ENCODE measurements at places on chromosomes 12 and 14.

DNA sequence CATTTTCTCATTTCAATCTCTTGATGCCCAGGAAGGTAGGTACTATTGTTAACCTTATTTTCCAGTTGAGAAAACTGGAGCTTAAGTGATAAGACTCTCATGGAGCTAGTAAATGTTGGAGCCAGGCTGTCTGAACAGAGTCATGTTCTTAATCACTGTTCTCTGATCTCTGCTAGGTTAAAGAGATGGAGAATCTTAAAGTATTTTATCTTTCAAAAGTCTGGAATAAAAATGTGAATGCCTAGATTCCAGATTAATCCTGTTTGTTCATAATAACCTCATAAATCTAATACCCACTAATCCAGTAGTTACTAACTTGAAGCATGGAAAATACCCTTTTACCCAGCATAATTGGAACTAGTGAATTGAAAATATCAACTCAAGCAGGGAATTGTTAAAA is 341.0 kb upstream of the RGS6 start:
- no peak for DNase-seq

GRCh38 chr14:96783043-96783914 is 13.9 kb upstream of the VRK1 start:
- DNase-seq, result no peak

DNA sequence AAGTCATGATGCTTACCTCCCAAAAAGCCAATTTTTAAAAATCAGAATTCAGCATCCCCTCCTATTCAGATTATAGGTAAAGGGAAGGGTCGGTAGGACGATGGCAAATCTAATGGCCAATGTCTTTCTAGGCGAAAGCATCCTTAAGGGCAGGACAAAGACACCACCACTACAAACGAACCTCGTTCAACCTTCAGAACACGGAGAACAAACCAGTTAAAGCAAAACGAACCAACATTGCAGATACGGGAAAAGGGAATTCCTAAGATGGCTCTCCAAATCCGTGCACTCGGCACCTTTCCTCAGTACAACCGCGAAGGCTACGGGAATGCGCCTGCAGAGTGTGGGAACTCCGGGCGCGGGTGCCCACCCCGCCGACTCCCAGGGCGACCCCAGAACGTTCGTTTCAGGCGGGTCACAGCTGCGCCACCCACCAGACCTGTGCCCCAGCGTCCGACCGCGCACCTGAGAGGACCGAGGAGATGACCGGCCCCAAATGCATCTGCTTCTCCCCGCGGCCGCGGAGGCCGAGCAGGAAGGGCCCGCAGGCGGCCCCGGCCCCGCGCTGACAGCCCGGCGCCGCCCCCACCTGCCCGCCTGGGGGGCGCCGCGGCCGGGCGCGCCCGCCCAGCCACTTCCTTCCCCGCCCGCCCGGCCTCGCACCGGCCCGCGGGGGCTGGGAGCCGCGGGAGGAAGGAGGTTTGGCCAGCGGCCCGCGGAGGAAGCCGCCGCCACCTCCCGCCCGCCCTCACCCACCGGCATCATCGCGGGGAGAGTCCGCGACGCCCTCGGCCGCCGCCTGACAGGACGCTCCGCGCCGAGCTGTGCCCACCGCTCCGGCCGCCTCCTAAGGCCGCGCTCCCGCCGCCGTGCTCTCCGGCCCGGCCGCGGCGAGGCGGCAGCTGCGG is 578 bp downstream of the PPP1R13B start:
- no peak for DNase-seq

DNA sequence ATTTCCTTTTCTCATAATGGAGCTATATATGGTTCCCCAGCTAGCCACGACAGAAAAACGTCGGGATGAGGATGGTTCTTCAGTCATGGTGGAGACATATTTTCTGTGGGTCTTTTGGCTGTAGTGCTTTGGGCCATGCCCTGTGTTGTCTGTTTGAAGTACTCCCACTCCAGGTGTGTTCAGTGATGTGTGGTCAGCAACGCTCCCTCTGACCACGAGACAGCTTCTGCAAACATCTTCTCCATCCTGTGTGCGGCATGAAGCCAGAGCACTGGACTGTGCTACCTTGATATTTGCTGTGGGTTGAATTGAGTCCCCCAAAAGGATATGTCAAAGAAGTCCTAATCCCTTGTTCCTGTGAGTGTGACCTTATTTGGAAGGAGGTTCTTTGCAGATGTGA is 931.2 kb downstream of the NRXN3 start:
- DNase-seq, result no peak

DNA sequence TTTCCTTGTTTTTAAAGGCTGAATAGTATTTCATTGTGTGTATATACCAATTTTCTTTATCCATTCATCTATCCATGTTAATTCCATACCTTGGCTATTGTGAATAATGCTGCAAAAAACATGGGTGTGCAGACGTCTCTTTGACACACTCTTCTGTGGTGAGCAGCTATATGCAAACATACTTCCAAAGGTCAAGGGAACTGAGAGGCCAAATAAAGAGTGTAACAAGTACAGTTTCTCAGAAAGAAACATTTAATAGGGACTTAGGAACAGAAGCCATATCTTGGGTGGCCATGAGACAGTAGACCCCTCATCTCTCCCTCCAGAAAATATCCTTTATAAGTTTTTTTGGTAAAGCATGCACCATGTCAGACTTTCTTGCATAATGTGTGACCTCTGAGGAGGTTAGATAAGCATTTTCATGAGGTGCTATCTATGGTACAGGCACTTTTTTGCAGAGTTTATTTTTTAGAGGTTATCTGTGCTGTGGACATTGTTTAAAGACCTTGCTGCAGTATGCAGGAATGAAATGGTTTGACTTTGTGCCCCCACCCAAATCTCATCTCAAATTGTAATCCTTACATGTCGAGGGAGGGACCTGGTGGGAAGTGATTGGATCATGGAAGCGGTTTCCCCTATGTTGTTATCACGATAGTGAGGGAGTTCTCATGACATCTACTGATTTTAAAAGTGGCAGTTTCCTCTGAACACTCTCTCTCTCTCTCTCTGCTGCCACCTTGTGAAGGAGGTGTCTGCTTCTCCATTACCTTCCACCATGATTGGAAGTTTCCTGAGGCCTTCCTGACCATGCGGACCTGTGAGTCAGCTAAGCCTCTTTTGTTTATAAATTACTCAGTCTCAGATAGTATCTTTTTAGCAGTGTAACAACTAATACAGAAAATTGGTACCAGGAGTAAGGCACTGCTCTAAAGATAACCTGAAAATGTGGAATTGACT is 1202.3 kb downstream of the GALC start:
- DNase-seq, result no peak

GRCh38 chr14:99552021-99552553 is 51.9 kb downstream of the CCDC85C start:
- no peak for DNase-seq

GRCh38 chr12:24991209-24992049 is 42.5 kb upstream of the BCAT1 start:
- DNase-seq, result no peak

DNA sequence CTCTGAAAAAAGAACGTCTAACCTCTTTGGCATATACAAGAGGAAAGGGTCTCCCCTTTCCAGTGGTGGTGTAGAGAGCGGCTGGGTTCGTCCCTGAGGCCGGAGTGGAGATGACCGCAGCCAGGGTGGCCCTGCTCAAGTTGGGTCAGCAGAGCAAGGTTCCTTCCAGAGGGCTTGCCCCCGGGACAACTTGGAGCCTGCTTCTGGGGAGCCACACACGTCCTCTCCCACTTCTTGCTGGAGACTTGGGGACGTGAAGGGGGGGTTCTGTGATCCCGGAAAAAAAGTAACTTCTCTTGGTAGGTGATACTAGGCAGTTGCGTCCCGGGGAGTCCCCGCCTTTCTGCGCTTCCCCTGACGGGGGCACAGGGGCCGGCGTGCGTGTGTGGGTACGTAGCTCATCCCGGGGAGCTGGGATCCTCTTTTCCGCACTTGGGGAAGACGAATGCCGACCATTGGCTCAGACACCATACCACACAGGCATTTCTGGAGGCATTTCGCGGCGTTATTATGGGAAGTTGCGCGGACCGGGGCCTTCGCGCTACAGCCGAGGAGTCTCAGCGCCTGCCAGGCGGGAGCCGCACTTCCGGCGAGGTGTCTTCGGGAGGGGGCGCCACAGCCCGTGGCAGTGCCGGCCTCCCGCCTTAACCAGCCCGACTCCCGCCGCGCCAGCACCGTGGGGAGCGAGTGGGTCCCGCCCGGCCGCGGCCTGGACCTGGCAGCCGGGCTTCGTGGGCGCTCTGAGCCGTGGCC is 14.8 kb upstream of the PAX9 start:
- no peak for DNase-seq

GRCh38 chr12:57058454-57058853 is 8.5 kb upstream of the MYO1A start:
- DNase-seq, result no peak

GRCh38 chr14:52277552-52277951 is 10.1 kb downstream of the PTGDR start:
- no peak for DNase-seq

DNA sequence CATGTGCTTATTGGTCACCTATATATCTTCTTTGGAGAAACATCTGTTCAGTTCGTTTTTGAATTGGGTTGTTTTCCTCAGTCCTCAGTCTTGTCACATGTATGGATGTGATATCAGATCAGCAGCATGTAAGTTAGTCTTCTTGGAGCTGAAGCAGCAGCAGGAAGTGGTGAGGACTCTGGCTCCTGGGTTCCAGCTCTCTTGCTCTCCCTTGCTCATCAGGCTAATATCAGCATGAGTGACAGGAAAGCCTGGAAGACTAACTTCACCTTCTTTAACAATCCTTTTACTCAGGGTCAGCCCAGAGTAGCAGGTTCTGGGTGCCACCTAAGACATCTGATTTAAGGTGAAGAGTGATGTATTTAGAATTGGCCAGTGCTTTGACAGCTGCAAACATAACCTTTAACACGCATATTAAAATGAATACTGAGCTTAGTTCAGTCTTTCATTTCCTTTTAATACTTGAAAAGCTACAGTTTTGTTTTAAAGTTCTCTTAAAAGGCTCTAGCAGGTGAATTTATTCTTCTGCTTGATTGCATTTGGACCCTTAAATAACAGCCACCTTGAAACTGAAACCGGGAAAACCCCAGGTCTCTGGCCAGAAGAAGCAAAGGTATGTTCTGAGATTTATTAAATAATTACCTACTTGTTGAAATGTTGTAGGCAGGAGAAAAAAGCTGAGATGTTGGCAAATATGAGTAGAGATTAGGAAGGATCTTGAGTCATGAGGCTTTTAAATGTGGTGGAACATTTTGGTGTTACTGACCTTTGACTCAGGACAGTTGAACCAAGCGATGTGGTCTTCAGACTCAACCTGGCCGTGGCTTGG is 54.3 kb downstream of the DRAM1 start:
- no peak for DNase-seq

DNA sequence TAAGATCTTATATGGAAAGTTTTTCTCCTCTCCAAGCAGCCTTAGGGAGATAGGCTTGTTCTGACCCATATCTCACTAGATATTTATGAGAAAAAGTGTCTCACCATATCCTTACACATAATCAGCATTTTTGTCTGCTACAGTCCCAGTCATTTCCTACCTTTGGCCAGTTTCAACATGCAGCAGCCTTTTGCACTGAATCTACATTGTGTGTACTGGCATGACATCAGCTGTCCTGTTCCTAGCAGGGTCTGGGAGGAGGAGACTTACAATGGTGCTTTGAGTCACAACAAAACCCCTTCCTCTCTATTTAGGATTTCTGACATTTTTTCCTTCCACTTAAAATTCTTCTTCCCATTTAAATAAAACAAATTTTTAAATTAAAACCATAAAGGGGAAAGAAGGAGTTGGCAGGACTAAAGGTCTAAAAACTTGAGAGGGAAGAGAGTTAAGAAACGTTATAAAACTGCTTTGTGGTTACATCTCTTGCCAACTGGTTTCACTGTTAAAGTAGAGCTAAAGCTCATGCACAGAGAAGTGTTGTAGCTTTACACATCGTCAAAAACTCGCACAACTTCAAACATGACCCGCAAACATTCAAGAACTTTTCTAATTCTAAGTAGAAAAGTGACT is 53.3 kb upstream of the CERS5 start:
- no peak for DNase-seq

DNA sequence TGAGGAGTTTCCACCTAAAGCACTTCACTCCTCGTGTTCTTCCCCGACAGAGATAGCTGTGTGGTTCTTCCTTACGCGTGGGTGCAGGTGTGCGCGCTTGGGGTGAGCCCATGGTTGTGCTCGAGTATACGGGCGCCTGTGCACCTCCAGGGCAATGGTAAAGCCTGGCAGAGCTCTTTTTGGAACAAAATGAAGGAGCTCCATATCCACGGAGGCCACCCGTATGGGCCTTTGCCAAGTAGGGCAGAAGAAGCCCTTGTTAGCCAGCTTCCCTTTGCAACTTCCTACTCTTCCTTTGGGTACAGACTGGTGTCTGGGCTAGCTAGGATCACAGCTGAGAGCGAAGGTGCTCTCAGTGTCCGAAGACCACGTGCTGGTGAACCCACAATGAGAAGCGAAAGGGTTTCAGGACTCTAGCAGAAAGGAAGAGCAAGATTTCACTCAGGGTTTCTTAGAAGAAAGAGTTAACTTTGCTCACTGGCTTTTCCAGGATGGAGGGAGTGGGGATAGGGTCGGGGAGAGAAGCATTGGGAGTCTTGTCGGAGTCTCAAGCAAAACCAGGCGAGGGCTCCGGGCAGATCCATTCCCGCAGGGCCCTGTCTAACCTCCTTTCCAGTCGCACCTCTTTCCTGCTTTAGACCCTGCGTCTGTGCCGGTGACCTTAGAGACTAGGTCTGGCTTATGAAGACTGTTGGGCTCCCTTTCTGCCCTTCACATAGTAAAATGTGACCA is 960 bp upstream of the LRFN5 start:
- no peak for DNase-seq

DNA sequence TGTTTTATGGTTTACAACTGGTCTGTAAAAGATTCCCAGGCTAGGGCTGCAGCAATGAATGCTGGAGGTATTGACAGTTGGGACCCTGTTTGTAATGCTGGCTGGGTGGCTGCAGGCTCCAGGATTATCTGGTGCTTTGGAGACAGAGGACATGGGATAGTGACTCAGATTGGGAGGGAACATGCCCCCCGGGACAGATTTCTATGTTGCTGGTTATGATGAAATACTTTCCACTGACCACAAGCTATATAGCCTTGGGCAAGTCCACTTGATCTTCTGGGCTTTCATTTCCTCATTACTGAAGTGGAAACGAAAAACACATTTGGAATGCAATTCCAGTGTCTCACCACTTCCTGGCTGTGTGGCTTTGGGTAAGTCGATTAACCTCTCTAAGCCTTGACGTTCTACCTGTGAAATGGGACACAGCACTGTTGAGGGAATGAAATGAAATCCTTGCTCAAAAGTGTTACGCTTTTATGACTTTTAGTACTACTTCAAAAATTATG is 6.3 kb upstream of the TPCN1 start:
- no peak for DNase-seq

Data from stimulated activated CD8-positive, alpha-beta memory T cell treated with anti-CD3 and anti-CD28 coated beads, Interleukin-15, amount 100 ng/mL, for 24 hours (primary cell).